NCI-H1417 treated with DMSO at 0.1 percent for 48 hours (cell line): ENCODE measurements at places on chromosomes 7 and 10.

DNA sequence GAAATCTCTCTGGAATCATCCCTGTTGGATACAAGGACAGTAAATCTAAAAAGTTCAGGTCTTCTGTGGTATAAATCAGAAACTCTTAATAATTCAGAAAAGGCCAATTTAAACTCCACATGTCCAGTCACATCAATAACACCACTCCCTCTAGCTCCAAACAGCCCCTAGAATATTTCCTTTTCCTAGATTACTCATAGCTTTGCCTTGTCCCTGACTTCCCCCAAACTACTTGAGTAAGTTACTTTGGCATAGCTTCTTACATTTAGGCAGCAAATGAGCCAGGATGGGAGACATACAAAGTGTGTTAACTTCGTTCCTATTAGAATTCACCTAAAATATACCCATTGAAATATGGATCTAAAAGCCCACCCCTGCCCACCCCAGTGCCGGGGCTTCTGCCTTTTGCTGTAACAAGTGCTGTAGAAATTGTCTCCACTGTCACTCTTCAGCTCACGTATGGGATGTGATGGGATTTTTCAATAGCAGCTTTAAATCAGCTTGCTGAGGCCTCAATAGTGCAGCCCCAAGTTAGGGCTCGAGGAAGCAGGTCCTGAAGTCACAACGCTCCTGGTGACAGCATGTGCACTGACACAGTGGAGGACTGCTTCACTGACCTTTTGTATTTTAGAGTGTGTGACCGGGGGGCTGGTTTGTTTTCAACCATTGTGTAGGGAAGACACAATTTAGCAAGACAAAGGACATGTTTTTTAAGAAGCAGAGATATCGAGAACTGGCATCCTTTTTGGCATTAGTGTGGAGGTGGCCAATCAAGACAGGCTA lies 218.2 kb upstream of the KMT2E start:
- DNase-seq: no peak

DNA sequence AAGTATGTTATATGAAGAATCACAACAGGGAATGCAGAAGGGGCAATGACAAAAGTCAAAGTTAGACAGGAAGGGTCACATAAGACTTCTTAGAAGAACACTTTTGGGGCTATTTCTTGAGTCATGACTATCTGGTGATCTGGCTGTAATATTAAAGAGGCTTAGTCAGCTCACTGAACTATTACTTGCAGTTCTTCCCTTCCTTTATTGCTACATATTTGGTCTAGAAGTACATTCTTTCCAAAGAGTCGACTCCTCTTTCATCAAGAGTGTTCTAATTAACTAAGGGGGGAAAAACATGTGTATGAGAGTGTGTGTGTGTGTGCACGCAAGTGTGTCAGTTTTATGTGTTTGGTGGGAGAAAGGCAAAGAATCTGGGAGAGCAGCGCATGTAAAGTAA lies 247.3 kb upstream of the LRRTM3 start:
- no peak for DNase-seq

GRCh38 chr7:140576589-140576988 lies 64.0 kb downstream of the DENND2A start:
- no peak for DNase-seq

DNA sequence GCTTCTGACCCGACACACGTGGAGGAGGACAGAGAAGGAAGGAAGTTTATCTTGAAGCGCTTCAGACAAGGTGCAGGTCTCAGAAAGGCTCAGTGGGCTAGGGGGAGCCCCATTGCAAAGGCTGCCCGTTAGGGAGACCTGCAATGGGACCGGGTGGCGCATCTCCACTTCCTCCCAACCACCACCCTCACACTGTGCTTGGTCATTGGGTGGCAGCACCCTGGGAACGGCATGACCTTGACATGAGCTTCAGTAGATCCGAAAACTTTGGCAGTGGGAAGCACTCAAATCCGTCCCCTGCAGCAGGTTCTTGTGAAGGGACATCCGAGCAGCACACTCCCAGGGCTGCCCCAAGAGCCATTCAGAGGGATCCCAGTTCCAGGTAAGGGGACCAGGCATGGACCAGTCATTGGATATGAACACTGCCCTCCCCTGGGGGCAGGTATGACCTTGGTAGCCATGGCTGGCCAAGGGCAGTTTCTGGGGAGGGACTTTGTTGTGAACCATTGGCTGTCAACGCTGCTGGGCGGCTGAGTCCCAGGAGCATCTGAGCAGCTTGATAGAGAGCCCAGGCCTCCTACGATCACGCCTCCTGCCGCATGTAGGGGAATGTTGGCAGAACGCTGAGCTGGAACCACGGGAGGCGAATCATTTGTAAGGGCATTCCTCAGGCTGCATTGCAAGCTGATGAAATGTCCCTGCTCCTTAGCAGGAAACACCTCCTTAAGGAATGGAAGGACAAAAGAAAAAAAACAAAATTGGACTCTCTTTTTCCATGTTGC lies 31.7 kb downstream of the GALNTL5 start:
- DNase-seq: no peak

GRCh38 chr10:70890917-70891431 lies 2.6 kb upstream of the PCBD1 start:
- DNase-seq: no peak

DNA sequence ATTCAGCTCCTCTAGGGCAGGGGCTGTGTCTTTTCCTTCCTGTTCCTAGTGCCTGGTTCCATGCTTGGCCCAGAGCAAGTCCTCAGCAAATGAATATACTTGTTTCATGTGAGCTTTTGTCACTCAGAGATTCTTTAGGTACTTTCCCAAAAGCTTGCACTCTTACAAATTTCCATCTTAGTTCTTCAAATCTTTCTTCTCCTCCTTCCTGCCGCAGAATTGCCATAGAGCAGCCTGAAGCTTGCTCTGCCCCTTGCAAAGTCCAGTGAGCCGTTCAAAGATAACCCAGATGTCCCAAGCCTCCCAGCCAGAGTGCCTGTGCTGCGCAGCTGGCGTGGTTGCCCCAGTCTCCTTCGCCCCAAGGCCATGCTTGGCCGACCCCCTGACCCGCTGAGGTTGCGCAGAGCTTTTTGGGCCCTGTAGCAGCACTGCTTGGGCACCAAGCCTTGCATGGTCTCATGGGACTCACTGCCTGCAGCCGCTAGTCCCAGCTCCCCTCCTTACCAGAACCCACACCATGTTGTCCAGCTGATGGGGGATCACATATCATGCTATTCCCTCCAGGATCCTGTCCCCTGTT lies 20.7 kb downstream of the CHST3 start:
- no peak for DNase-seq

- DNase-seq: no peak
These were observed 955.6 kb downstream of the GATA3 start for GRCh38 chr10:9010093-9010492.

GRCh38 chr10:62690703-62691102 lies 113.8 kb upstream of the ADO start:
- DNase-seq: no peak

GRCh38 chr7:16958724-16959123 lies 76.9 kb upstream of the AGR3 start:
- no peak for DNase-seq

GRCh38 chr10:116808706-116809105 lies 40.6 kb upstream of the ENO4 start:
- no peak for DNase-seq

DNA sequence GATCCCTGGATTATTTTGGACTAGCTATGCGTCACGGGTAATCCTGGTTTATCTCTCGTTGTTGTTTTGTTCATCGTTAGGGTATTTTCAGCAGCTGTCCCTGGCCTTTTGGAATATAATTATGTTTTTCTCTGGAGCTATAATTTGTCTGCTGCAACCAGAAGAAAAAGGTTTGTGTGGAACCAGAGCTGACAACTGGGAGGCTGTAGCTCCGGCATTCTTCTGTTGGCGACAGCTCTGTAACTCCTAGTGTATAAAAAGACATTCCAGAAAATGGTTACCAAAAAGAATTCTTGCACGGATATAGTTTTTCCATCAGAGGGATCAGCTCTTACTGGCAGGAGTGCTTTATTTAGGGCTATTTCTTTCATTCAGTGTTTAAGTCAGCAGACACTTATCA lies 130.9 kb upstream of the PRR15 start:
- no peak for DNase-seq

- DNase-seq: no peak
These were observed 39.8 kb downstream of the WAPL start for GRCh38 chr10:86481761-86482160.

DNA sequence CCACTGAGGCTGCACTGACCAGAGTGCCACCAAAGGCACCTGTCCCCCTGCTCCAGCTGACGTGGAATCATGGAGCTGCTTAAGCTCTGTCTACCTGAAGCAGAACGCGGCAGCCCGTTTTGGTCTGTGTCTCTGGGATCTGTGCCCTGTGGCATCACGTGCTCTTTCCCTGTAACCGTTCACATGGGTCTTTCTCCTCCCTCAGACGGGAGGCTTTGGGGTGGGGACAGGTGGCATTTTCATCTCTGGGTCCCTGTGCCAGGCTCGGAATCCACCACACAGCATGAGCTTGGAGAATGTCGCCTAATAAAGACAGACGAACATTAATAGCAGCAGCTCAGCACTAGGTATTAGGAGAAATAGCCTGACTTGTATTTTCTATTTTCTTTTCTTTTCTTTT lies 1.6 kb upstream of the ADAP1 start:
- no peak for DNase-seq

DNA sequence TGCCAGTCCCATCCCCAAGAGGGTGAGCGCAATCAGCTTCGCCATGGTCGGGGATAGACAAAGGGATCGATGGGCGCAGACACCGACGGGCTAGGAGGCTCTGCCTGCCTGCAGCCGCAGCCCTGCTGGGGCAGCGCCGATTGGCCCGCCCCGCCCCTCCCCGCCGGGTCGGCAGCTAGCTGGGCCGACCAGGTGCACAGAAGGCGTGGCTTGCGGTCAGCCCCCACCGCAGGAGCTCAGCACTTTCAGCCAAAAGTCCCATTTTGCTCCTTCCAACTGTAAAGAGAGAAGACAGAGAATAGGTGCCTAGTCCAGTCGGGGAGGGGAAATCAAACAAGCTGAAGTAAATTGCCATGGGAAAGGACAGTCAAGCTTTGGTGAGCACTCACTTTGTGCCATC lies at the start of gene PON1:
Gene PON1 (minus strand): TSS at position 102 of the 400 bp plus-strand sequence. CDS start 57 bp downstream, at position 45.
- DNase-seq: no peak

DNA sequence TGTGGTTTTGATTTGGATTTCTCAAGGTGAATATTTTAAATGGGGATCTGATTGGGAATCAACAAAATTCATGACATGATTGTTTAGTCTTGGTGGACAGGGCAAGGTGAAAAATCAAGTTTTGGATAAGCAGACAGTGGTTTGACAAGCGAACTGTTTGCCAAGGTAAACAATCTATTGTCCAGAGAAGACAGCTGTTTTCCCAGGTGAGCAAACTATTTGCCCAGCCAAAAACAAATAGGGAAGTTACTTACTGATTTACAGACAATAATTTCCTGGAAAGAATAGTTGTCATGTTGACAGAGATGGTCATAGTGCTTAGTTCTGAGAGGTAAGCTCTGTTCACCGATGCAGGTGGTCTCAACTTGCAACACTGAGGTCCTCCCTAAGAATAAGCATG lies 94.0 kb upstream of the STEAP1B start:
- DNase-seq: no peak

GRCh38 chr7:99984593-99984992 lies 8.8 kb upstream of the AZGP1 start:
- no peak for DNase-seq

DNA sequence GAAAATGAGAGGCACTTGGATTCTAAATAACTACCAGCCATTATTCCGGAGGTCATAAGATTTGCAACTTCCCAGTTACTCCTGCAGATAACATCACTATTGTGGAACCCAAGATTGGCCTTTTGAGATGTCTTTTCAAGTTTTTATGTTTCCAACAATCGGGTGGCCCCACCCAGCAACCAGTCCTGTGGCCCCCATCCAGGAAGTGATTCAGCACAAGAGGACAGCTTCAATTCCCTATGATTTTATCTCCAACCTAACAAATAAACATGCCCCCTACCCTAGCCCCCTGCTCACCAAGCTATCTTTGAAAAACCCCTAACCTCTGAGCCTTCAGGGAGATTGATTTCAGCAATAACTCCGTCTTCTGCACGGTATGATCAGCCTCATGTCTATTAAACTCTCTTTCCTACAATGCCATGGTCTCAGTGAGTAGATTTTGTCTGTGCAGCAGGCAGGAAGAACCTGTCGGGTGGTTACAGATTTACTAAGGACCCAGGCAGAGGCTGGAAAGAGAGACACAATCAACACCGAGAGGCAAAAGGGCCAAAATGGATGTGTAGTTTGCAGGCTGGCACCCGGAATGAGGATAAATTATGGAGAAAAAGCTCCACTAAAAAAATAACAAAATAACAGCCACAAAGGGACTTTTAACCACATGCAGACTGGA lies 83.9 kb upstream of the UNC5B start:
- DNase-seq: no peak

- DNase-seq: no peak
These were observed 157.5 kb downstream of the CHN2 start for GRCh38 chr7:29352041-29352440.

DNA sequence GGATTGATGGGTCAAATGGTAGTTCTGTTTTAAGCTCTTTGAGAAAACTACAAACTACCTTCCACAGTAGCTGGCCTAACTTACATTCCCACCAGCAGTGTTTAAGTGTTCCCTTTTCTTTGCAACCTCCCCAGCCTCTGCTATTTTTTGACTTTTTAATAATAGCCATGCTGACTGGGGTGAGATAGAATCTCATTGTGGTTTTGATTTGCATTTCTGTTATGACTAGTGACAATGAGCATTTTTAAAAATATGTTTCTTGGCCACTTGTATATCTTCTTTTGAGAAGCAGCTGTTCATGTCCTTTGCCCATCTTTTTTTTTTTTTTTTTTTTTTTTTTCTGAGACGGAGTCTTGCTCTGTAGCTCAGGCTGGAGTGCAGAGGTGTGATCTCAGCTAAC lies 155.2 kb upstream of the BMPER start:
- no peak for DNase-seq

DNA sequence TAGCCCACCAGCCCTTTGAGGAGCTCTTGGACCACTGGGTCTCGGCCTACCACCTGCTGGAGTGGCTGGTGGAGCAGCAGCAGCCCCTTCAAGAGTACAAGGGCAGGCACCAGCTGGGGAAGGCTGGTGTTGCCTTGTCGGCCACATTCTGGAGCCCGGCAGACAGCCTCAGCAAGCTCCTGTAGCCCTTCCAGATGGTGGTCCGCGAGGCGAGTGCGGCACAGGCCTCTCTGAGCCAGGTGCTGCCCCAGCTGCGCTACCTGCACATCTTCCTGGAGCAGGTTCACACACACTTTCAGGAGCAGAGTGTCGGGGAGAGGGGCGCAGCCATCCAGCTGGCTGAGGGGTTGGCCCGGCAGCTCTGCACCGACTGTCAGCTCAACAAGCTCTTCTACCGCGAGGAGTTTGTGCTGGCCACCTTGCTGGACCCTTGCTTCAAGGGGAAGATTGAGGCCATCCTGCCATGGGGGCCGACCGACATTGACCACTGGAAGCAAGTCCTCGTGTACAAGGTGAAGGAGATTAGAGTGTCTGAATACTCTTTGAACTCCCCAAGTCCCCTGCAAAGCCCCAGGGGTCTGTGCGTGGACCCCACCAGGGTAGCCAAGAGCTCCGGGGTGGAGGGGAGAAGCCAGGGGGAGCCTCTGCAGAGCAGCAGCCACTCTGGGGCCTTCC lies 7.0 kb upstream of the ACTR3C start:
- no peak for DNase-seq

- no peak for DNase-seq
These were observed 504 bp upstream of the BMPER start for GRCh38 chr7:33904681-33905388.

- DNase-seq: no peak
These were observed 81.5 kb upstream of the DIP2C start for GRCh38 chr10:770975-771374.
